ENCODE measurements at places on chromosomes 6 and 20.
A peak's percentile ranks its signal among the peaks of the same experiment; 100 is the strongest.

- peak; percentile 81 for DNase-seq
Observed at GRCh38 chr6:13795041-13795750, 19.2 kb downstream of the MCUR1 start.

DNA sequence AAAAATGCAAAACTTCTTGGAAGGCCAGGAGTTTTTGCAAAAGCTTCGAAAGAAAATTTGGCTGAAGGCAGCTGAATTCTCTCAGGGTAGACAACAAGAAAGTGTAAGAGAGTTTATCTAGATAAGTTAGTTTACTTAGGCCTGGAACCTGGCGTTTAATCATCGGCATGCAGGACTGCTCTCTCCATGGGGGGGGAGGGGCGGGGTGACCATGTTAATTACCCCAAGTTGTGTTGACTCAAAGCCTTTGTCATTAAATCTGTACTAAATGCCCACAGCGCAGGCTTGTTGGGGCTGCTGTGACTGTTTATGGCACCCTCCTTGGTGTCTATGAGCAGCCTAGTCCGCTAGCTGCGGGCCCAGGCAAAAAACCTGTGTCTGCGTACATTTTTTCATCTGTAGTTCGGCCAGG is 20.1 kb upstream of the ZNF451 start:
- no peak for DNase-seq

DNA sequence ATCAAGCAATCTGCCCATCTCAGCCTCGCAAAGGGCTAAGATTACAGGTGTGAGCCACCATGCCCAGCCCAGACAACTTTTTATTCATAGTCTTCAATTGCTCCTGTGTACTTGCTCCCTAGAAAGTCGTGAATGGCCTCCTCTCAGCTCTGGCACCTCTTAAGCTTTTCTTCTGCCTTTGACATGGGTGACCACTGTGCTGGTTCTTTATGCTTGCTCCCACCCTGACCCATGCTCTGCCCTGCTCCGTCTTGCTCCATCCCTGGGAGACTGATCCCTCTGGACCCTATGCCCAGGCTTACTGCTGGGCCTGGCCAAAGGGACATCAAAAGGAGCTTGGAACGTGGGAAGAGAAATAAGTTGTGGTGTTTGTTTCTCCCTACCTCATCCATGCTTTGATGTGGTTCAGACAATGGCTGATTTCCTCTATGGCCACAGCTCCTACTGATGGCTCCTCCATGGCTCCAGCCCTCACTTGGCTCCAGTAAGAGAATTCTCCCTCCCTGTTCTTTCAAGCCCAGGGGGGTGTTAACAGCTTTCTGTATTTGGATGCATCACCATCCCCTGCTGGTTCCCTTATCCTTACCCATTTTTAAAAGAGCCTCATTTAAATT is 7.7 kb upstream of the TREM2 start:
- no peak for DNase-seq

DNA sequence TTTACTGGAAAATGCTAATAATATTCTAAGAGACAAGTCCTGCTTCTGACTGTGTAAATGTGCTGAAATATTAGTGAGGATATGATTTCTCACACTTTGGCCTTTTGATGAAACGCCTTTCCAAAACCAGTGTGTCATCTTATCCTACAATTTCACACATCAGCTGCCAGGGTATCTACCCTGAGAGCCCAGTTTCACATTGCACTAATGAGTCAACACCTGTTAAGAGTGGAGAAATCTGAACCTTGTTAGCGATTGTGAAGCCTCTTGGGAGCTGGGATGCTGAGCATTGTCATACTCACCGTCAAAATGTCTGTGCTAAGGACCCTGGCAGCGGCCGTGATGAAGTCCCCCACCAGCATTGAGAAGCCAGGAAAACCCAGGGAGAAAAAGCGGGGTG is 166.0 kb downstream of the RALGAPA2 start:
- no peak for DNase-seq

DNA sequence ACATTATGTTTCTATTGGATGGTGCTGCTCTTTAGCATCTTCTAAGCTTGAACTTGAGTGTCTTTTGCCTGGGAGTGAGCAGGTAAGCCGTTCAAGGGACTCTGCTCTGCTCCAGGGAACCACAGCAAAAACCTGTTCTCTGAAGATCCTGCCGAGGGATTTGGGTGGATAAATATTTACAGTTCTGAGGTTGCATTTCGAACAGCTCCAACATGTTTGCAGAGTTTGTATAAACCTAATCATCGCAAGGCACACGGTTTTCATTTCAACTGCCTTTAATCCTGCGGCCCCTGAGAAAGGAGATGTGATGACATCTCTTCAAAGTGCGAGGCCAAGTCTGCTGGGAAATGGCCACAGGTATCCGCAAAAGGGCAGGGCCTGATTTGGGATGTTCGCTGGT is 293.4 kb downstream of the TFAP2C start:
- no peak for DNase-seq

GRCh38 chr20:39503902-39504709 is 542.0 kb downstream of the DHX35 start:
- DNase-seq = no peak

GRCh38 chr6:169897601-169898358 is 146.4 kb downstream of the ERMARD start:
- no peak for DNase-seq

DNA sequence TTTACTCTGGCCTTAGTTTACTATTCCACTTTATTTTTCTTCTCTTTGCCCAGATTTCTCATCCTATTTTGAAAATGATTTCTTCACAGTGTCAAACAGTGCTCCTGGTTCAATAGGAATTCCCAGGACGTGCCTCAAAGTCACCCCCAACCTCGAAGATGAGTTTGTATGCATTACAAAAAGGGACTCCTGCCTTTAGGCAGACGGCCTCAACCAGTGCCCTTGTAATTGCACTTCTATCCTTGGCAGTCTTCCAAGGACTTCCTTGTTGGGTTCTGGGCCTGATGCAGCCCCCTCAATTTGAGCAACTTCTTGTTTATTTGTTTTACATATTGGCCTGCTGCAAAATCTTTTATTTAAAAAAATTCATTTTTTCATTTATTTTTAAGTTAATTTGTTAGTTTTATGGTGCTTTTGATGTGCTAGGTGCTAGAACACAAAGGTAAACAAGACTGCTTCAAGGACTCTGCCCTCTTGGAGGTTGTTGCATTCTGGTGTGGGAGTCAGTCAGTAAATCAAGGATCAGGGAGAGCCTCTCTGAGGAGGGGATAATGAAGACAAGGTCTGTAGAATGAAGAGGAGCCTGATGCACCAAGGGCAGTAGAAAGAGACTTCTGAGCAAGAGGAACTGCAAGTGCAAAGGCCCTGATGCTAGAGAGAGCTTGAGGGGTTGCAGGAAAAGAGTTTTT is 181.5 kb upstream of the LAMP5 start:
- no peak for DNase-seq

DNA sequence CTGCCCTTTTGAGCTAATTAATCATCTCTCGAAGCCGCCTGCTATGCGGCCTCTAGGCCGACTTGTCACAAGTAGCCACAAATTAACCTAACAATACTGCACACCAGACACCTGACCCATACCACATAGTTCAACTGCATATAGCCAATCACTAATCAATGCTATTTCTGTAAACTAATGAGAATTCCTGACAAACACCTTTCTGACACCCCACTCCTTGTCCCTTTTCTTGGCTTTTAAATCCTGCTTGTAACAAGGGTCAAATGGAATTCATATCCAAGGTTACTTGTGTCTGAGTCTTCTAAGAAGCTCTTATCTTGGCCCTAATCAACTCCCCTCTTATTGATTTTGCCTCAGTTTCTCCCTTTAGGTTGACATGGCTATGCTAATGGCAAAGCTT is 366.1 kb downstream of the NRN1 start:
- DNase-seq = no peak

DNA sequence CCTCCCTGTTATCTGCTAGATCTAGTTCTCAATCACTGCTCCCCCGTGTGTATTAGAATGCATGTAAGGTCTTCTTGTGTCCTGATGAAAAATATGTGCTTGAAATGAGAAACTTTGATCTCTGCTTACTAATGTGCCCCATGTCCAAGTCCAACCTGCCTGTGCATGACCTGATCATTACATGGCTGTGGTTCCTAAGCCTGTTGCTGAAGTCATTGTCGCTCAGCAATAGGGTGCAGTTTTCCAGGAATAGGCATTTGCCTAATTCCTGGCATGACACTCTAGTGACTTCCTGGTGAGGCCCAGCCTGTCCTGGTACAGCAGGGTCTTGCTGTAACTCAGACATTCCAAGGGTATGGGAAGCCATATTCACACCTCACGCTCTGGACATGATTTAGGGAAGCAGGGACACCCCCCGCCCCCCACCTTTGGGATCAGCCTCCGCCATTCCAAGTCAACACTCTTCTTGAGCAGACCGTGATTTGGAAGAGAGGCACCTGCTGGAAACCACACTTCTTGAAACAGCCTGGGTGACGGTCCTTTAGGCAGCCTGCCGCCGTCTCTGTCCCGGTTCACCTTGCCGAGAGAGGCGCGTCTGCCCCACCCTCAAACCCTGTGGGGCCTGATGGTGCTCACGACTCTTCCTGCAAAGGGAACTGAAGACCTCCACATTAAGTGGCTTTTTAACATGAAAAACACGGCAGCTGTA is 73.4 kb downstream of the PTPN1 start:
- no peak for DNase-seq

DNA sequence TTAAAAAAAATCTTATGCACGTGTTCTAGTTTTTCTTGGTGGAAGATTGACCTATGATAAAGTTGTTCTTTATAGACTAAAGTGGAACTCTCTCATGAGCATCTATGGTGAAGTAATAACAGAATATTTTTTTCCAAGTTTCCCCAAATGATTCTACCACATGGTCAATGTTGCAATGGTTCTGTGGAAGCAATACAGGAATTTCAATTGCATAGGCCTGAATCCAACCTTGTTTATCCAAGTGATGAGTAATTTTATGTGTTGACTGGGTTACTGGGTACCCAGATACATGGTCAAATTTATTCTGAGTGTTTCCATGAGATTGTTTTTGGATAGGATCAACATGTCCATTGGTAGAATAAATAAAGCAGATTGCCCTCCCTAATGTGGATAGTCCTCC is 581.5 kb downstream of the MMUT start:
- DNase-seq = no peak

- peak; percentile 60 for DNase-seq
Observed at GRCh38 chr6:112086744-112087135, 542 bp downstream of the TUBE1 start.

GRCh38 chr6:53326372-53327016 is 22.3 kb downstream of the ELOVL5 start:
- DNase-seq = peak; percentile 88

DNA sequence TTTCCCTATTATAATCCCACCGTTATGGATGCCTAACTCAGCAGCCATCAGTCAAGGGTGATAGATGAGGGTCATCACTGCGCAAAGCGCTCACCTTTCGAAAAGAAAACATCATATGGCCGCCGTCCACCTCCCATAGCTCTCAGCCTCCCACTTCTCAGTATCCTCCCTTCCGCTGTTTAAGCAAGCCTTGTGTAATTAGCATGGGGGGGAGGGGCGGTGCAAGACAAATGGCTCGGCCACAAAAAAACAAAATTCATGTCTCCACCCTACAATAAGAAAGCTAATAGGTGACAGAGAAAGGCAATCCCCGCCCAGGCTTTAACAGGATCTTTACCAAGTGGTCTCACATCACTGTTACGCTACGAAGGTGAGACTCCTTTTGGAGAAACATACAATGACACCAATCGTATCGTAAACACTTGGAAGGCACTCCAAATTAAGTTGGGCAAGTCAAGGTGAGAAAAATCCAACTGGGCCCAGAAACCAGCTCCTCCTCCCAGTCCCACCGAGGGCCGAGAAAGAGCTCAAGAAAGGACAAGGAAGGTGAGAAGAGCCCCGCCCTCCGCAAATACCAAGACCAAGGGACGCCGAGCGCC is 645 bp downstream of the DDX39B start:
- DNase-seq = peak; percentile 64

- DNase-seq = no peak
Observed at GRCh38 chr20:24773168-24773567, 175.9 kb upstream of the CST7 start.

DNA sequence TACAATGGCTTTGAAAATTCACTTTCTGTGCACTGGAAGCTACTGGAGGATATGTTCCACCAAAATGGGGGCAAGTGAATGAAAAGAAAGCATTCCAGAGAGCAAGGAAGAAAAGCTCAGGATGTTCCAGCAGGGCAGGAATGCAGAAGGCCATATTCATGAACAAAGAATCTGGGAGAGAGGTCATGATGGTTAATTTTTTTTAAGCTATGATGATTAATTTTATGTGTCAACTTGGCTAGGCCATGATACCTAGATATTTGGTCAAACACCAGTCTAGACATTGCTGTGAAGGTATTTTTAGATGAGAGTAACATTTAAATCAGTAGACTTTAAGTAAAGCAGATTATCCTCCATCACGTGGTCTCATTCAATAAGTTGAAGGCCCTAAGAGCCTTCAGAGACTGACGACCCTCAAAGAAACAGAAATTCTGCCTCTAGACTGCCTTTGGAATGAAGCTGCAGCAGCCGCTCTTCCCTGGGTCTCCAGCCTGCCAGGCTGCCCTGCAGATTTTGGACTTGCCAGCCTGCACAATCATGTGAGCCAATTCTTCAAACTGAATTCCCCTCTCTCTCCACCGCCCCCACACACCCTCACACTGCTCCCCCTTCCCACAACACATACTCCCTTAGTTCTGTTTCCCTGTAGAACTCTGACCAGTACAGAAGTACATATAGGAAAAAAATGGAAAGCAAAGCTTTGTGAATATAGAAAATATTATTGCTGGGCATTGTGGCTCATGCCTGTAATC is 20.1 kb upstream of the GCM1 start:
- DNase-seq = peak; percentile 72

DNA sequence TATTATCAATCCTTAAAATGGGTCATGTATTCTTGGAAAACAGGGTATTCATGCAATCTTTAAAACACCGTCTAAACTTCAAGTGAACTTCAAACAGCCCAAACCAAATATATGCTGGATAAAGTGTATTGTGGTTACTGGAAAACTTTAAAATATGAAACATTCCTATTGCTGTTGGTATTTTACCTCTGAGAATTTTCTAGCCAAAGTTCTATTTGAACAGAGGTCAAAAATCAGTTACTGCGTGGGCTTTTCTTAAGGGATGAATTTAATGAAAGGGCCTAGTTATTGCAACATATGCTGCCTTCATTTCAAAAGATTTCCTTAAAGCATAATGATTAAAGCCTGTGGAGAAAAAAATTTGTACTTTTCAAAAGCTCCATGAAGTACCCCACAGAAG is 436.0 kb downstream of the PLCB1 start:
- DNase-seq = peak; percentile 41
